ENCODE measurements at places on chromosomes 4 and X.

DNA sequence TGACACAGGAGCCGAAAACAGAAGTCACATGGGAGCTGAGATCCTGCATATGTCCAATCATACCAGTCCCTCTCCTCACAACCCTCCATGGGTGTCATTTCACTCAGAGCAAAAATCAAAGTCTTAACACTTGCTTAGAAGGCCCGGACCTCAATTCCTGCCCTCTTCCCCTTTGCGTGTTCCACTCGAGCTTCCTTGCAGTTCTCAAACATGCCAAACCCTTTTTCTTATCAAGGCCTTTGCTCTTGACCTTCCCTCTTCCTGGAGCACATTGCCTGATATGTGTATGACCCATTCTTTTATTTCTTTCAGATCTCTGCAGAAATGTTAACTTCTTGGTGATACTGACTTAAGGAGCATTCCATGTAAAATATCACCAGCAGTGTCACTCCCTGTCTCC, 87.0 kb upstream of the USP38 start:
- no peak for DNase-seq

DNA sequence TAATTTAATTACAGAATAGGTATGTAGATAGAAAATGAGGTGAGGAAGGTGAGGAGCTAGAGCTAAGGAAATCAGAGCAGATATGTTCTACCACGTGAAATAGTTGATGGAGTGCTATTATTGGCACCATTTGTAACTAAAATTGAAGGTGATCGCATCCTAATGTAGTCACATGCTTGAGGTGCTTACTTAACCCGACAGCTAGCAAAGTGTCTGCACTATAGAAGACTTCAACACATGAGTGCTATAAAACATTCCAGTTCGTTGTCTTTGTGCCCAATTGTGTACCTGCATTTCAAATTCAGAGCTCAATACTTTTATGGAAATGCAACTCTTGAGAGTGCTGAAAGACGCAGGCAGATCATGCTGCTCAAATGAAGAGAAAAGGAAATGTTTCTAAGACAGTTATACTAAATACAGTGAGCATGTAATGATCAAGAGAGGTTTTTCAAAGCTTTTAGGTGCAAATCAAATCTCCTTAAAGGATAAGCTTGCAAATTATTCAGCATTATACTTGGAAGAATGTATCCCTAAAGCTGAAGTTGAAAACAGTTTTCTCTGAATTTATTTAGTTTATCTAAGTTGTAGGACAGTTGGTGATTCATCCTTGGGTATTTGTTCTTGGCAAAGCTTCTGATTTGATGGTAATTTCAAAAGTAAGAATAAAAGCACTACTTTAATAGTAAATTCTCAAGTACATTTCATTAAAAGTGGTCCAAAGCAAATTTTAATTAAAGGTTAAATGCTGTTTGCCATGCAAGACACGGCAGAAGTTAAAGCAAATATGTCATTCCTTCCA, 223.9 kb upstream of the EPHA5 start:
- DNase-seq: no peak

GRCh38 chr4:143438710-143439109, 74.8 kb upstream of the SMARCA5 start:
- DNase-seq: no peak

GRCh38 chr4:112526061-112526460, 10.1 kb upstream of the NEUROG2 start:
- DNase-seq: no peak

DNA sequence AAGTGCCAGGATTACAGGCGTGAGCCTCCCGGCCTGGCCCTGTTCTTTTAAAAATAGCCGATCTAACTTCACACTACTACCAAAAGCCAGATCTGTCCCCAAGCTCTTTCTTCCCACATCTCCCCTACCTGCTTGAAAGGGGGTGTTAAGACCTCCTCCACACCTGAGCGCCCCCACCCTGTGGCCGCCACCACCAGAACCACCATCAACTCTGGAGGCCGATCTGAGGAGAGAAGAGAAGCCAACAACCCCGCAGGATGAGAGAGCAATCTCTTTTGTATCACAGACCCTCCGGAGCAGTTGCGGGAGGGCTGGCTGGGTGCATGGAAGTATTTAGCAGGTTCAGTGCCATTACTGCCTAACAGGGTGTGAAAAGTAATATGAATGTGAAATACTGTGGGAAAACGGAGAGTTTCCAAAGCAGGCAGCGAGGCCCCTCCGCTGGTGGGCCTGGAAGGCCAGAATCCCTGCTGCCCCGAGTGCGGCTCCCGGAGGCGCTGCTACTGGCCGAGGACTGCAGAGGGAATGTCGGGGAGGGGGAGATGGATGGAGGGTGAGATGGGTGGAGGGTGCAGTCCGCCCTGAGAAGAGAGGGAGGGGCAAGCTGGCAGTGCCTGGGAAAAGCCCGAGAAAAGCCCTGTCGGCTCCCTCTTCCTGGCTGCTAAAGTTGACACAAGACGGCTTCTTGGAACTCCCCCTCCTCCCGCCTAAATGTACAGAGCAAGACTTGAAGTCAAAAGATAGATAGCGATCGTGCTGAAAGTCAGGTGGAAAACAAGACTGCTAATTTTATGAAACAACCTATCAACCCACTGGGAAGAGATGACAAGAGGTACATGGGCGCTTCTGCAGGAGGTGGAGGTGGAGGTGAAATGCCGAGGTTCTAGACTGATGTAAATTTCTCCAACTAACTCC, 22.3 kb downstream of the HAND2 start:
- DNase-seq: no peak

GRCh38 chr4:85522836-85523235, 47.9 kb downstream of the ARHGAP24 start:
- no peak for DNase-seq
